Stimulated activated CD4-positive, alpha-beta T cell treated with anti-CD3 and anti-CD28 coated beads, TNF-alpha, amount 100 ng/mL, for 4 hours (primary cell): ENCODE measurements at places on chromosomes 4 and X.

DNA sequence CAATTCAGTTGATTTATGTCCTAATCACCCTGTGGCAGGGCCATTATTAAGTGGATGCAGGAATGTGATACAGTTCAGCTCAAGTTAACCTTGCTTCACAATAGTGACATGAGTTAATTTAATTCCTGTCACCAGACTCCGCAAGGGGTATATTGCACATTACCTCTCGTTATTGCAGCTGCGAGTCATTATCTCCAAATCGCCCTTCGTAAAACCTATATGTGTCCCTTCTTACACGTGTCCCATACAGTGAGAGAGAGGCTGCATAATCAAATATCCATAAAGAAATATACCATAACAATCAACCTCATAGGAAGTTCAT lies 369.9 kb upstream of the ANXA10 start:
- no peak for DNase-seq

DNA sequence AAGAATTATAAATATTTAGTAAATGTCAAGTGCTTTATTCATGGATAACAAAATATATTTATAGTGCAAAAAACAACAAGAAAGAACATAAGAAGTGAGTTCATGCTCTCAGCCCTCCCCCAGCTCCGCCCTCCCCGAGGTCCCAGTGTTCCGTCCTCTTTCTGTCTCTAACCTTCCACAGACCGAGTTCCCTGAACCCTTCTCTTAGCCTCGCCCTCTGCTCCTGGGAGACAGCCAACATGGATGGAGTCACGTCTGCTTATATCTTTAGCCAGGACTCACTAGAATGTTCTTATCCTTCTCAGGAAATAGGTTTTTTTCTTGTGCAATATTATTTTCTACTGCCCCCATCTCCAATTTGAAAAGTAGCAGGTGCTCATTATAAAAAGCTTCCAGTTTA lies 40.1 kb upstream of the HELT start:
- no peak for DNase-seq

GRCh38 chr4:112075129-112075753 lies 70.0 kb upstream of the FAM241A start:
- DNase-seq, result no peak

- DNase-seq, result no peak
These were observed 78.3 kb upstream of the SLC4A4 start for GRCh38 chr4:71260544-71260943.

- DNase-seq, result no peak
These were observed 52.5 kb downstream of the F11 start for GRCh38 chr4:186318481-186318880.

DNA sequence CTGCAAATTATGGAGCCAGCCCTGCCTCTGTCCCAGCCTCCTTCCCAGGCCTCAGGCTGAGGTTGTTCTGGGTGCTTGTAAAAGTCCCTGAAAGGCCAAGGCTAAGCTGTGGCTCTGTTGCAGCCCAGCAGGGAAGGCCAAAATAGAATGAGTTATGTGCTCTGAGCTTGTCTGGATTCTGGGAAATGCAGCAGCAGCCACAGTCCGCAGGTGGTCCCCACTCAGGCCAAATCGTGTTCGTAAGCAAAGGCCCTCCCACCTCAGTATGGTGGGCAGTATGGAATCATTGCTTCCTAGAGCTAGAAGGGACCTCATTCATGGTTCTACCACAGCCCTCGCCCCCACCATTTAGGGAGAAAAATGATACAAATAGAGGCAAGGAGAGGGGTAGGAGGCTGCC lies 4.7 kb upstream of the TCEAL1 start:
- no peak for DNase-seq
